ENCODE measurements at places on chromosomes 12 and 14. TPM values are rescaled to one million over a fixed set of nuclear protein-coding genes. Genes with fewer than 3 reads are reported as not detected.

GRCh38 chr14:75515629-75515996, 6.7 kb upstream of the BATF start:
- no peak for DNase-seq

GRCh38 chr12:113241191-113242025, 20.1 kb downstream of the TPCN1 start:
- no peak for DNase-seq

DNA sequence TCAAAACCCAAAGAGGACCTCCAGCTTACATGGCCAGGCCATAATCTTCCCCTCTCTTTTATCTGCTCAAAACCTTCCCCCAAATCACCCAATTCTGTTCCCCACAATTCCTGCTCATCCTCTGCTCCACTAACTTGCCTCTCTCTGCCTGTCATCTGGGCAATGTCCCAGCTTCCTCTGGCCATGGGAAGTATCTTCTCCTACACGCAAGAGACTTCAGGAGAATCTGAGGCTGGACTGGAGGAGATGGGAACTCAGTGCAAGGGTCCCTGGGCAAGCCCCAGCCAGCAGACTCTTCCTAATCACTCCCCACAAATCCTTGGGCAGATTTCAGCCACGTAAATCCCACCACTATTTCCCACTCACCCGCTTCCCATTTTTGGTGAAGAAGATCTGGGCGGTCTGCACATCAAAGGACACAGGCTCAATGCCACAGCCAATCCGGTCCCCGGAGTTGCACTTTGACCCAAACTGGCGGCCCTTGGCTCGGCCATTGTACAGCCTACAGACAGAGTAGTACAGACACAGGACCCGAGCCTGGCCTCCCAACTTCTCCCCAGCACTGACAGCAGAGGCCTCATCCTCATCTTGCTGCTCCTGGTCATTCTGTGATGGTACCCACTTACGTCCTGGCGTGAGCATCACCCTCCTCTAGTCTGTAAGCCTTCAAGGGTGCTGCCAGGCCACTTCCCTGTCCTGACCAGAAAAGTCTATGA, 4.7 kb downstream of the SPRYD3 start:
- no peak for DNase-seq

- DNase-seq, result no peak
These were observed 36.1 kb downstream of the ERP29 start for GRCh38 chr12:112049351-112049750.

DNA sequence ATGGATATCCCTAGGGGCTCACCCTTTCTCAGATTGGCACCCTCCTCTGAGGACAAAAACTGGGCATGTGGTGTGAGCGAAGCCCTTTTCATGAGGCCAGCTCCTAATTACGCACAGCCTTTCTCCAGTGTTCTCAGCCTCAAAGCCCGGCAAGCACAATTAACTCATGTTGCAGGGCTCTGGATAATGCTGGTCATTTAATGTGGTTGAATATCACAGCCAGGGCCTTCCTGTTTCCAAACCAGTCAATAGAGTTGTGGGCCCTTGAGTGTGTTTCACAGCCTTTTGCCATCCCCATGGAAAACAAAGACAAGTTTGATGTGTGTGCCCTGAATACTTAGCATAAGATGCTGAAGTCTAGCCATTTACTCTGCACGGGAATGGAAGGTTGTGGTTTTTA, 114.2 kb upstream of the ARHGAP5 start:
- no peak for DNase-seq

Gene PTGR2
- 11.9 TPM for total RNA-seq

Gene DCN
- total RNA-seq, result 168 TPM

Gene TWF1
- total RNA-seq, result 28.6 TPM

Gene PLEKHA5
- 14.7 TPM for total RNA-seq
